ENCODE measurements at places on chromosomes 7 and 10.

GRCh38 chr10:120221873-120222485 lies 235.0 kb upstream of the PLPP4 start:
- no peak overlapping the region for H3K27ac ChIP-seq
- DNase-seq = no peak
- no peak overlapping the region for H3K4me3 ChIP-seq
- H3K36me3 ChIP-seq = no peaks in the 10 kb centered on the region
- H3K27me3 ChIP-seq = no peaks in the 10 kb centered on the region

GRCh38 chr10:78231939-78232338 lies 198.3 kb downstream of the RPS24 start:
- DNase-seq = no peak
- no peaks in the 10 kb centered on the region for H3K27me3 ChIP-seq
- H3K36me3 ChIP-seq = no peaks in the 10 kb centered on the region
- no peak overlapping the region for H3K4me3 ChIP-seq

DNA sequence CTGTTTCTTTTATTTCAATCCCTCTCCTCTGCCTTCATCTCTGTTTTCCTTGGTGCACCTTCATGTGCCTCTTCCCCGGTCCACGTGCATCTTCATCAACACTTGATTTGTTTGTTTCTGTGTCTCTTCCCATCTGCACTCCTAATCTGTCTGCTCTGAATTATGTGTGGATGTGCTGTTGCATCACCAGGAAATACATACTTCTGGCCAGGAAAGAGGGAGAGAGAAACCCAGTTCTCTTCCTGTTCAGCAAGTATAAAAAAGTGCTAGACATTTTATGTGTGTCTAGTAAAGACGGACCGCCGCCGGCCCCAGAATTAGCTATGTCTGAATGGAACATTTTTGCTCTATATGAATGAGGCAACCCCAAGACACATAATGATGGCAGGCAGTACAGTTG lies 93.8 kb downstream of the CALD1 start:
- no peaks in the 10 kb centered on the region for H3K27me3 ChIP-seq
- no peak overlapping the region for H3K4me3 ChIP-seq
- no peaks in the 10 kb centered on the region for H3K36me3 ChIP-seq

DNA sequence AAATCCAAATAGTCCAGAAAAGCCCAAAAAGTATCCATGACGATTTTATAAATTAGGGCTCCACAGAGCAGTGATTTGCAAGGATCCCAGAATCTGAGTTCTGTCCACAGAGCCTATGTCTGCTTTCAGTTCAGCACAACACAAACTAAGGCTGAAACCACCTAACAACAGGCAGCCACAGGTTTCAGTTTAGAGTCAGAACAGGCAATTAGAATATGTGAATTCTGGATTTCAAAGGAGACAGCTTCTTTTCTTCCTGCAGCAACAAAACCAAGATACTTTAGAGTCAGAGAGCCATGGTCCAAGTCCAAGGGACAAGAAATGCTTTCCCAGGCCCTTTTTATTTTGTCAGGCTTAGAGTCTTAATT lies 23.6 kb downstream of the IFIT3 start:
- H3K27ac ChIP-seq = peak overlapping the region; percentile 86
- no peak for DNase-seq
- no peak overlapping the region for H3K4me3 ChIP-seq
- H3K36me3 ChIP-seq = no peaks in the 10 kb centered on the region

- peak overlapping the region; percentile 63 for H3K4me3 ChIP-seq
- H3K36me3 ChIP-seq = no peaks in the 10 kb centered on the region
- DNase-seq = peak; percentile 26
- H3K27ac ChIP-seq = peak overlapping the region; percentile 86
- no peaks in the 10 kb centered on the region for H3K27me3 ChIP-seq
Observed at GRCh38 chr7:151087245-151088018, 1.2 kb downstream of the AGAP3 start.

GRCh38 chr7:139791316-139791715 lies 13.5 kb upstream of the HIPK2 start:
- DNase-seq = no peak
- H3K27me3 ChIP-seq = no peaks in the 10 kb centered on the region
- H3K36me3 ChIP-seq = no peaks in the 10 kb centered on the region

DNA sequence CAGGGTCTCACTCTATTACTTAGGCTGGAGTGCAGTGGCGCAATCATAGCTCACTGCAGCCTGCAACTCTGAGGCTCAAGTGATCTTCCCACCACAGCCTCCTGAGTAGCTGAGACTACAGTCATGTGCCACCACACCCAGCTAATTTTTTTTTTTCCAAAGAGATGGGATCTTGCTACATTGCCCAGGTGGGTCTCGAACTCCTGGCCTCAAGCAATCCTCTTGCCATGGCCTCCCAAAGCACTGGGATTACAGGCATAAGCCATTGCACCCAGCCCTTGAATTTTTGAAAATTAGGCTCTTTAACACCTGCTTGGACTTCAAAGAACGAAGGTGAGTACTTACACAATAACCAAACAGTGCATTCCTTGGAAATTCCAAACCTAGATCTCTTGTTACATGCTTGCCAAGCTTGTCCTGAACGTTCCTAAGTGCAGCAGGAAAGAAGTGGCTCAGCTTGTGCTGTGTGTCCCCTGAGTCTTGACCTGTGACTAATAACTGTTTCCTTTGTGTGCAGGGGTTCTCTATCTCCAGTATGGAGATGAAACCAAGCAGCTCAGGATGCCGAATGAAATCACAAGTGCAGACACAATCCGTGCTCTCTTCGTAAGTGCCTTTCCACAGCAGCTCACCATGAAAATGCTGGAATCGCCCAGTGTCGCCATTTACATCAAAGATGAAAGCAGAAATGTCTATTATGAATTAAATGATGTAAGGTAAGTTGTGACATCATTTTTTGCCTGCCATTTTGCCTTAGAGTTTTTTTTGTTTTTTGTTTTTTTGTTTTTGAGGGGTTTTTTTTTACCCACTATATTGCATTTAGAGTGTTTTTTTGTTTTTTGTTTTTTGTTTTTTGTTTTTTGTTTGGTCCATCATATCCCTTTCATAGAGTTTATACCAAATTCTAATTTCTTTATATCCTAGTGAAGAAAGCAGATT lies 223.8 kb downstream of the KIAA1217 start:
- DNase-seq = no peak
- no peaks in the 10 kb centered on the region for H3K27me3 ChIP-seq
- H3K4me3 ChIP-seq = no peak overlapping the region
- H3K36me3 ChIP-seq = no peaks in the 10 kb centered on the region
- no peak overlapping the region for H3K27ac ChIP-seq

DNA sequence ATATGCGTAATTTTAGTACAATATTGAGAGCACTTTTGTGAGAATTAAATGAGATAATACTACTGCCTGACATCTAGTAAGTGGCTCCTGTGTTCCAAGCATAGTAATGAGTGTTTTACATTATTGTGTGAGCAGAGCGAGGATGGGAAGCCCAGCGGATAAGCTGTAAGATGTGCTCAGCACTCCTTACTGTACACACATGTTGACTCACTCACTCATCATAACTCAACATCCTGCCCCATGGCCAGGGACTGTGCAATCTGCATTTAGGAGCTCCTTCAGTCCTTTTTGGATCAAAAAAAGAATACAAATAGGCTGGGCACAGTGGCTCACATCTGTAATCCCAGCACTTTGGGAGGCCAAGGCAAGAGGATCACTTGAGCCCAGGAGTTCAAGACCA lies 72.9 kb upstream of the NEBL start:
- no peak overlapping the region for H3K4me3 ChIP-seq
- H3K36me3 ChIP-seq = no peaks in the 10 kb centered on the region

Measured in tibial nerve (tissue), 4 donors.